ENCODE measurements at places on chromosomes 6 and 20. TPM values are rescaled to one million over a fixed set of nuclear protein-coding genes. Genes with fewer than 3 reads are reported as not detected.

The ZCCHC3 gene
- total RNA-seq = 15.6 TPM

The SYNDIG1 gene
- 0.19 TPM for total RNA-seq

The NNAT gene
- 3.3 TPM for total RNA-seq

The CFAP206 gene
- not detected for total RNA-seq

The ATXN1 gene
- 24.5 TPM for total RNA-seq

The CD40 gene
- total RNA-seq = 2.8 TPM

GRCh38 chr20:4320291-4320690 lies 304.9 kb upstream of the RNF24 start:
- no peak for DNase-seq

DNA sequence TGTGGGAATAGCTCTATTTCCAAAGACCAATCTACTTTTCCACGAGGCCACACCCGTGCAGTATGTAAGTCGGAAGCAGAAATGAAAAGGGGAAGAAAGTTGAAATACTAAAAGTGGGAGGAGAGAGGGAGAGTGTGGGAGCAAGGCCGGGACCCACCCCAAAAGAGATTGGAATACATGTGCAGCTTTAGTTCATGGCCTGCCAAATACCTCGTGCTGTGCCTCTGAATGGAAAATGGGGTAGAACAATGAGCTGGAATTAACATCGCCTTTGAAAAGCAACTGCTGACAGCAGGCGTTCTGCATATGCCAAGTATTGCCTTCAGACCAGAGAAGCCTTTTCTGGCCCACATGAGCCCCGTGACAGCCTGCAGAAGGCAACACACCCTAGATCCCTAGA lies 155.6 kb downstream of the CD83 start:
- DNase-seq = no peak

DNA sequence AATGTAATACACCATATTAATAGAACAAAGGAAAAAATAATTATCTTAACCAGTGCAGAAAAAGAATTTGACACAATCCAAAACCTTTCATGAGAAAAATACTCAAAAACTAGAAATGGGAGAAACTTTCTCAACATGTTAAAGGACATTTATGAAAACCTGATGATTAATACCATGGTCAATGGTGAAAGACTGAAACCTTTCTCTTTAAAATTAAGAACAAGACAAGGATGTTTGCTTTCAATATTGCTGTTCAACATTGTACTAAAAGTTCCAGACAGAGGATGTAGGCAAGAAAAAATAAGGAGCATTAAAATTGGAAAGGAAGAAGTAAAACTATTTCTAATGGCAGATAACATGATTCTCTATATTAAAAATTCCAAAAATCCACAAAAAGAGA lies 981.3 kb upstream of the FLRT3 start:
- DNase-seq = no peak

- no peak for DNase-seq
These were observed 147.0 kb downstream of the TENT5A start for GRCh38 chr6:81605526-81605925.

- DNase-seq = no peak
These were observed 42.9 kb upstream of the BHLHE23 start for GRCh38 chr20:63049561-63050221.

DNA sequence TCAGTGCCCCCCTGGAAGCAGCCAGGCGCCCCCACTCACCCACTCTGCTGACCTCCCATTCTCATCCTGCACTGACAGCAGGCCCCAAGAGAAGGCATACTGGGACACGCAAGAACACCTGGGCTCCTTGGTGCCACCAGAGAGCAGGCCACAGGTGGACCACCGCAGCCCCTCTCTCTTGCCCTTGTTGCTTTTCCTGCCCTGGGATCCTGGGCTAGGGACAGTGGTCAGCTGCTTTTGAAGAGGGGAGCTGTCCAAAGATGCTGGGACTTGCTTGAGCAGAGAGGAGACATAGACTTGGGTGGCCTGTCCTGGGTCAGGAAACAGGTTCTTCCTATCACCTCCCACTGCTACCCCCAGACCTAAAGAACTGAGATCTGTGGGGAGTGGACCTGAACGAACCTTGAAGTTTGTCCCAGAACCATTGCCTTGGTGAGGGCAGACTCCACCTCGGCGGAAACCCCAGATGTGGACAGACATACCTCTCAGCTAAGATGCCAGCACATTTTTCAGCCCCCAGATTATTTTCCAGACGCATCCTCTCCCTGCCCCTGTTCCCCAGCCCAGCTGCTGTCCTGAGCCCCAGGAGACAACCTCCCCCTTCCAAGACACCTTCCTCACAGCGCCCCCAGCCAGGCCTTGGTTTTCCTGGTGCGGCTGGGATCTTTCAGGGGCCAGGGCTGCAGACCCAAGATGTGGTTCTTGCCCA lies 1.1 kb downstream of the GLP1R start:
- DNase-seq = no peak

DNA sequence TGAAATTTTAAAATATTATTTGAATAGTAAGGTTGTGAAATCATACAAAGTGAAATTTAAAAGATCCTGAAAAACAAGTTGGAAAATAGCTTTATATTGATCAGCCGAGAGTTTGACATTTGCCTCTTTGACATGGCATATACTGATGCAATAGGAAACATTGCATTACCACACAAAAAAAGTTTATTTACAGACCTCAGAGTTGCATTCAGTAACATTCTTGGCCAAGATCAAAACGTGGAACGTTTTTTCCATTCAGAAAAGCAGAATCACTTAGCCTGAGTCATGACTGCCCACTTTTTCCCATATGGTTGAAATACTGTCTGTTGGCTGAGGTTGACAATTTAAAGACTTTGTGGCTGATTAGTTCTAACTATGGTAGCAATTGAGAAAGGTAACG lies 55.1 kb upstream of the BACH2 start:
- no peak for DNase-seq

DNA sequence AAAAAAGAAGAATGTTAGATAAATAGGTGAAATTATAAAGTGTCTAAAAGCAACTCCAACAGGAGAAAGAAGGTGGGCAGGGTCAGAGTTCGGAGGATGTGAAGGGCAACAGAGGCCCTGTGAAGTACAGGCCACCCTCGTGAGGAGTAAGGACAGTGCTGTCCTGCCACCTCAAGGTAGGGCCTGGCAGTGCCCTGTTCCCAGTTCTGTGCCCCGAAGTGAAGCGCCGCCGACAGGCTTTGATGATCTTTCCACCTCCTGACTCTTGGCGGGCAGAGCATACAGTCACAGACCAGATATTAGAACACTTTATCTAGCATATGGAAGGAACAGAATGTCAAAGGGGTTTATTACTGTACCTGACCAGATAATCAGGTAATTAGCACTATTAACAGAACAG lies 75.8 kb downstream of the GJA10 start:
- DNase-seq = no peak

- no peak for DNase-seq
These were observed 78.7 kb downstream of the IRF4 start for GRCh38 chr6:470051-470900.

- no peak for DNase-seq
These were observed 72.8 kb upstream of the ADTRP start for GRCh38 chr6:11851387-11851786.

DNA sequence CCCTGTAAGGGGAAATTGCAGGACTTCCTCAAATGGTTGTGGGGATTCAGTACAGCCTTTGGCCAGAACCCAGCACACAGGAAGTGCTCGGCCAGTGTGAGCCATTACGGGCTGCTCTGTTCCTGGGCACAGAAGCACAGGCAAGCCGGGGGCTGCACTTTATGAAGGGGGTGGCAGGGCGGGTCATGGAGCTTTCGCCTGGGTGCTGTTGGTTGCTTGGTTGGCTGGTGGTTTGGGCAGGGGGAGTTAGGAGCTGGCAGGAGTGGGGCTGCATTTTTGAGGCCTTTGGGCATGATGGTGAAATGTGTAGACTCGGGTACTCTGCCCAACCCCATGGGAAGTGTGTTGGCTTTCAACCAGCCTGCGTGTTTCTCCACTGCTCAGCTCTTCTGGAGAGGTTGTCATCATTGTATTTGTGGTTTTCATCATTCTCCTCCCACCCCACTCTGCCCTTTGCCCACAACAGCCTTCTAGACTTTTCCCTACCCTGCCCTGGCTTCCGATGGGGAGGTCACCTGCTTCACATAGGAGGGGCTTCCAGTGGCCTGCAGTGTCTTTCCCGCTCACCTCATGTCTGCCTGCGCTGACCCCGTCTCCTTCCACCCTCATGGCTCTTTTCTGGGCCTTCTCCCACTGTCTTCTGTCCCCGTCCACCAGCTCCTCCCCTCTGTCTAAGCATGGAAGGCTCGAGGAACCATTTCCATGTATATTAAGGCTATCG lies 16.1 kb upstream of the RBM38 start:
- no peak for DNase-seq

GRCh38 chr20:60294632-60295031 lies 336.4 kb downstream of the CDH26 start:
- no peak for DNase-seq

GRCh38 chr6:100592929-100593328 lies 128.2 kb upstream of the SIM1 start:
- no peak for DNase-seq

DNA sequence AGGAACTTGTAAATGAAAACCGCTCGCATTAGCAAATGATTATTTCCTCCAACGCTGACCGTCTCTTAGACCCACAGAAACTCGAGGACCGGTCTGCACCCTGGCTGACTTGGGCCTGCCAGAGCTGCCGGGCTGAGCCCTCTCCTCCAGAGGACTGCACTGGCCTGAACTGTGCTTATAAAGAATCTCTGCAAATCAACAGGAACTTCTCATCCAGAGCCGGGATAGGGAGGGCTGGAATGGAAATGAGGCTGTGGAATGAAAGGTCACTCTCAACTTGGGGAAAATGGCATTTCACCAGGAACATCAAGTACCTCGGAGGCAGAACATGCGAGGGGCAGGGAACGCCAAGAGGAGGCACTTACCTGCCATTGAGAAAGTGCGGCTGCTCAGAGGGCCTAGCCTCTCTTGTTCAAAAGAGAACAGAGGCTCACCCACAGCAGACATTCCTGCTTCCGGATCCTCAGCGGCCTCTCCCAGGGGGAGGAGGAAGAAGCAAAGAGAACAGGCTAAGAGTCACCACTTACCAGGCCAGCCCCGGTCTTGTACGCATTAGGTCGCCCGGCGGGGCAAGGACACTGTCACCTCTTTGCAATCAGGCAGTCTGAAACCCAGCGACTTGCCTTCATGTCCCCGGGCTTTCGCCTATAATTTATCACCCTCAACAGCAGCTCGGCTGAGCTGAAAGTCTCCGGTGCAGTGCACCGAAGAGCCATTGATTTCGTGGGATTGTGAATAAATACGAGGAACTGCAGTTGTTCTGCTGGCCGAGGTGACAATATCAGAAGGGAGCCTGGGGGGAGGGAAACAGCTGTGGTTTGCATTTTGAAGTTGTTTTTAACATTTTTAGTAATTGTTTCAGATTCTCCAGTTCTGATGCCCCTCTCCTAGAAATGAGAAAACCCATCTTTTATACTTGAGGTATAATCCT lies 37.6 kb downstream of the ZMYND8 start:
- peak; percentile 79 for DNase-seq

DNA sequence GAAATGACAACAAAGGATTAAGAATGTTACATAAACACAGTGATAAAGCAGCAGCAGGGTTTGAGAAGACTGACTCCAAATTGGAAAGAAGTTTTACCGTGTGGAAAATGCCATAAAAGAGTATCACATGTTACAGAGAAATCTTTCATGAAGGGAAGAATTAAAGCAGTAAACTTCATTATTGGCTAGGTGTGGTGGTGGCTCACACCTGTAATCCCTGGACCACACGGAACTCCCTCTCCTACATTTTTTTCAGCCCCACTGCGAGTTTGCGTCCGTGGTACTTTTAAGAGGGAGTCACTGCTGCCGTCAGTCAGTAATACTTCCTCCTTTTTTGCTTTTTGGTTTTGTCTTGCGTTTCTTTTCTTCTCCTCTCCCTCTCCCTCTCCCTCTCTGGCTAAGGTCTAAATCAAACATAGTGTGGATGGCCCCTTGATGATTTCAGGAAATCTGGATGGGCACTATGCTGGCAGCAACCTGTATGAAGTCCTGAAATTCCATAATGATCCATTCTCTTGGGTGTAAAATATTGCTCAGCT lies 112.3 kb downstream of the MAN1A1 start:
- no peak for DNase-seq

- DNase-seq = no peak
These were observed 16.5 kb downstream of the RIPOR2 start for GRCh38 chr6:24919056-24919892.

DNA sequence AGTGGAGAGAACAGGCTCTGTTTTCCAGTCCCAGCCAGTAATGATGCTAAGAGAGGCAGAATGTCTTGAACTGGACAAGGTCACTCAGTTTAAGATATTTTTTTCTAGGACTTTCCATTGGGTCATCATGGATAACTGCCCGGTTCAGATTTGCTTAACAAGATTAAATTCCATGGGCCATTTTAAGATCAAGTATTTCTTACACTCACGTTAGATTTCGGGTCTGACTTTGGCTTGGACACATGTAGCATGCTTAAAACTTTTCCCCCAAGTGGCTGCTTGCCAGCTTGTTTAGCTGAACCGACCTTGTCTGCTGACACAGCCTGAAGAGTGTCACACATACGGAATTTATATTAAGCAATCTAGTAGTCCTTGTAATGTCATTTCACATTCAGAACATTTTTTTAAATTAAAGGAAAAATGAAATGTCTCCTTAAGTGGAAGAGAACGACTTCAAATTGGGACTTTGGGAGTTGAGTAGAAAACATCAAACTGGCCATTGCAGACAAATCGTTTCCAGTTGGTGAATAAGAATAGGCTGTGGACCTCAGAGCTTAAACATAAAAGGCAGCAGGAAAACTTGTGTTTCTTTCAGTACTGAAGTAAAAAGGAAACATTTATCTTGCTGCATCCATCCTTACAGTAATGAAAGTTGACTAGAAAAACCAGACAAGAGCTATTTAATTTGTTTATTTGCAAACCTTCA lies 29.0 kb downstream of the ARMC2 start:
- DNase-seq = no peak

- DNase-seq = no peak
These were observed 891.2 kb downstream of the C6orf118 start for GRCh38 chr6:164418262-164418588.

GRCh38 chr20:29741594-29741893 lies 1515.9 kb upstream of the DEFB115 start:
- DNase-seq = no peak

DNA sequence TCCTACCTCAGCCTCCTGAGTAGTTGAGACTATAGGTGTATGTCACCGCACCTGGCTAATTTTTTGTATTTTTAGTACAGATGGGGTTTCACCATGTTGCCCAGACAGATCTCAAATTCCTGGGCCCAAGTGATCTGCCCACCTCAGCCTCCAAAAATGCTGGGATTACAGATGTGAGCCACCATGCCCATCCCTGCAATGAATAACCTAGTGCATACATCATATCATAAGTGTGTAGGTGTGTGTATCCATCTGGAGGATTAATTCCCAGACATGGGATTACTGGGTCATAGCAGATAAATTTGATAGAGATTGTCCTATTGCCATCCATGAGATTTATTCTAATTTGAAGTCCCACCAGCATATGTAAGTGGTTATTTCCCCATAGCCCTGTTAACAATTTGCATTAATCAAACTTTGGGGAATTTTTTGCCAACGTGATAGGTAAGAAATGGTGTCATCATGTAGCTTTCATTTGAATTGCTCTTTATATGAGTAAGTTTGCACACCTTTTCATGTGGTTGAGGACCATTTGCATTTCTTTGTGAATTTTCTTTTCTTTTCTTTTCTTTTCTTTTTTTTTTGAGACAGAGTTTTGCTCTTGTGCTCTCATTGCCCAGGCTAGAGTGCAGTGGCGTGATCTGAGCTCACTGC lies 29.9 kb upstream of the BACH2 start:
- DNase-seq = no peak
